ENCODE measurements at places on chromosomes 11 and 22.
A peak's percentile ranks its signal among the peaks of the same experiment; 100 is the strongest.

DNA sequence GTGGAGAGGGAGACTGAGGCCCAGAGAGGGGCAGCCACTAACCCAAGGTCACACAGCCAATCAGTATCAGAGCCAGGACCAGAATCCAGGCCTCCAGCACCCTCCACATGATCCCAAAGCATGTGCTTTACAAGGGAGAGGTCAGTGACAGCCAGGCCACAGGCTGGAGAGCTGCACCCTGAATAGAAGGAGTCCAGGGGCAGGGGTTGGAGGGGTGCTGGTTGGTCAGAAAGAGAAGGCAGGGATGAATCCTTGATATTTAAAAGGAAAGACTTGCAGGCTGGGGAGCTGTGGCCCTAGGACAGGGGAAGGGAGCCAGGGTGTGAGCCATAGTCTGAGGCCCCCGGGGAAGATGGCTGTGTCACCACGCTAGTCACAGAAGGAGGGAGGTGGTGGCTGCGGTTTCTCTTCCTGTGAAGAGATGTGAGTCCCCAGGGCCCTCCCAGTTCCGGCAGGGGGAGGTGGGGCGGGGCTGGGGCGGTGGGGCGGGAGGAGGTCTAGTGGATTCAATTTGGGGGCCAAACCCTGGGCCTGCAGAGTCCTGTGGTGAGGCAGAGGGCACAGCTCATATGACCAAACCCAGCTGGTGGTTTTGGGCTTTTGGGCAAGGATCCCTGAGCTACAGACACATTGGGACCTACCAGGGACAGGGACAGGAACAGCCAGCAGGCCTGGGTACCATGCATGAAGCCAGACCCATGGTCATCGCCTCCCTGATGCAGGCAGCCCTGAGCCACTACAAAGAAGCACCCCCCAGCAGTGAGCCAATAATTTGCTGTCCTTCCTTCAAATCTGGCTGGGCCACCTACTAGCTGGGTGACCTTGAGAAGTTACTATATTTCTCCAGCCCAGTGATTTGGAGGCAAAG, 14.0 kb downstream of the RAC2 start:
- peaks cover 17% of the 10 kb centered on the region for H3K36me3 ChIP-seq
- DNase-seq = peak; percentile 89
- H3K4me1 ChIP-seq = peaks cover 74% of the 10 kb centered on the region
- no peak overlapping the region for H3K4me3 ChIP-seq
- peak overlapping the region; percentile 99 for H3K27ac ChIP-seq

- DNase-seq = no peak
- H3K4me1 ChIP-seq = no peaks in the 10 kb centered on the region
- no peak overlapping the region for H3K27ac ChIP-seq
- no peaks in the 10 kb centered on the region for H3K36me3 ChIP-seq
Measured at GRCh38 chr11:26948881-26949280, 45.0 kb upstream of the FIBIN start.

DNA sequence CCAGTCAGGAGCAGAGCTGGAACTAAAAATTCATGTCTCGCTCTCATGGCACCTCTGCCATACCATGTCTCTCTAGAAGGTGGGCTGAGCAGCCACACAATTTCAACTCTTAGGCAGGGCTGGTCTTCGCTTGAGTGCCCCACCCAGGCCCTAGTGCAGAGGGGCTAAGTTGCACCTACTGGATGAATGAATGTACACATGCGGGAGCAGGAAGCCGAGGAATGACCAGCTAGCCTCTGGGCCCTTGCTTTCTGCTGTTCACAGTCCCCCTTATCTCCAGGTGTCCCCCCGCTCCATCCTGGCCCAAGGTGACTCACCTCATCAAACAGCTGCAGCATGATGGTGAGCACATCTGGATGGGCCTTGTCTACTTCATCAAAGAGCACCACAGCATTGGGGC, 57.5 kb upstream of the PHOX2A start:
- H3K4me1 ChIP-seq = no peaks in the 10 kb centered on the region
- no peaks in the 10 kb centered on the region for H3K36me3 ChIP-seq
- H3K27ac ChIP-seq = no peak overlapping the region
- no peaks in the 10 kb centered on the region for H3K27me3 ChIP-seq
- DNase-seq = no peak
- H3K4me3 ChIP-seq = no peak overlapping the region

- H3K27ac ChIP-seq = no peak overlapping the region
- no peaks in the 10 kb centered on the region for H3K27me3 ChIP-seq
- H3K36me3 ChIP-seq = no peaks in the 10 kb centered on the region
- H3K4me3 ChIP-seq = no peak overlapping the region
Measured at GRCh38 chr11:115170133-115170815, 333.9 kb downstream of the CADM1 start.

DNA sequence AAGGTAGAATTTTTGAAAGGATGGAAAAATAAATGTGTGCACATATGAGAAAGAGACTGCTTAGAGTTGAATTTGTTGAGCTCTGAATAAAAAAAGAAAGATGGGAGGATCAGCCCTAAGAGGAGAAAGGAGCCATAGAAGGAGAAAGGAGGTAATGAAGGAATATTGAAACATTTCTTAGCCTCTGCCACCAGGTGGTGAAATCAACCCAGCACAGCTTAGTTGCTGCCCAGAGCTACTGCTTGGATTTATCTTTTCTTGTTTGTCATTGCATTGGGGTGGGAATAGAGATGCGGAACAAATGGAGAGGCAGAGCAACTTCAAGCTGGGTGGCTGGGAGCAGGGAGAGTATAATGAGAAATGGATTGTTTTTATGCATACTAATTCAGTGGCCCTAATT, 80.4 kb downstream of the SERGEF start:
- no peak for DNase-seq
- H3K27me3 ChIP-seq = no peaks in the 10 kb centered on the region
- H3K4me1 ChIP-seq = no peaks in the 10 kb centered on the region

- no peak overlapping the region for H3K27ac ChIP-seq
- H3K27me3 ChIP-seq = no peaks in the 10 kb centered on the region
- DNase-seq = no peak
- no peaks in the 10 kb centered on the region for H3K36me3 ChIP-seq
Measured at GRCh38 chr11:72736452-72737069, 15.6 kb downstream of the ARAP1 start.

All from MM.1S (cell line).